ENCODE measurements at places on chromosomes 5 and 9.
A peak's percentile ranks its signal among the peaks of the same experiment; 100 is the strongest.

- no peak for DNase-seq
Measured at GRCh38 chr9:76271755-76272154, 122.5 kb downstream of the RFK start.

DNA sequence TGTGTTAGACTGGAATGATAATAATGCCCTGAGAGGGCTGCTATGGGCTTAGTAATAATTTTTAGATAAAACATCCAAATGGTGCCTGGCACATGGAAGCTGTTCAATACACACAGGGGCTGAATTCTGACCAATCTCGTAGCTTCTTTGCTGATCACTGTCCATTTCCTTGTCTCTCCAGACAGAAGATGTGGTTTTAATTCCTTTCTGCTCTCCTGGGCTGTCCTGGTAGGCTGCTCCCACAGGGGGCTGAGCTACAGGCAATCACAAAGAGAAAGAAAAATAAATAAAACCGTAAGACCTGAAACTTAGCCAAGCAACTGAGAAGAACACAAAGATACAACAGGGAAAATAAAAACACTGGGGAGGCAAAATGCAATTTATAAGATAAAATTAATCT lies 136.5 kb downstream of the CDK5RAP2 start:
- DNase-seq, result no peak

DNA sequence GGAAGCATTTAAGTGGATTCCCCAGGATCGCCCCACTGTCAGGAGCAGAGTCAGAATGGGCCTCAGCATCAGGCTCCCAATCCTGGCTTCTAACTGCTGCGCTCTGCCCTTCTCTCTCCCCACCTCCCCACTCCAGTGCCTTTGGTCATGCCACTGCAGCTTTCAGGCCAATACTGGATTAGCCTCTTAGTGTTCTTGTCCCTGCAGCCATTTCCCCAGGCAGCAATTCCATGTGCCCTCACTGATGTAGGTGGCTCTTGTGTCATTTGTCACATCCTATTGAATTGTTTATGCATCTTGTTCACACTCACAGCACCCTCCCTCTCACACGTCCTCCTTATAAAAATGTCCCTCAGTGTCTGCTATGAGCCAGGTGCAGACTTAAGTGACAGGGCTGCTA lies 544.2 kb upstream of the DAP start:
- no peak for DNase-seq

- no peak for DNase-seq
Measured at GRCh38 chr5:175254155-175254554, 189.8 kb downstream of the DRD1 start.

DNA sequence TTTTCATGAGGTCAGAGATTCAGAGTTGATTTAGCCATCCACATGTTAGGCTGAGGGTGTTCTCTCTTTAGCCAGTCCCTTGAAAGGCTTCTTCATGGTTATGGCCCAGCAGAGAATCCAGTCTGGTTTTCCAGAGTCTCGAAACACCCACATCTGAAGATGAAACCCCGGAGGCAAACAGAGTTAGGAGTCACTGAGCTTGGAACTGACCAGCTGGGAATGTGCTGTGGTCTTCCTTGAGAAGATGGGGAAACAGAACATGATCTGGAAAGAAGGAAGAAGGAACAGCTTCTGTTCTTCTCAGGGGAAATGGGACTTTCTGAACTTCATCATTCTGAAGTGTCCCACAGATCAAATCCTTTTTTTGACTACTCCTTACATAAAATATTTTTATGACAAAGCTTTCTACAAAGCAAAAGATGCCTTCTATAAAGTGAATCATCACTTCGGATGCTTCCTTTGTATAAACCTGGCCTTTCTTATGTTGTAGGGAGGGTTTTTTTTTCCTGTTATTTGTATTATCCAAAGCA lies 45.4 kb downstream of the ZNF618 start:
- DNase-seq, result no peak

DNA sequence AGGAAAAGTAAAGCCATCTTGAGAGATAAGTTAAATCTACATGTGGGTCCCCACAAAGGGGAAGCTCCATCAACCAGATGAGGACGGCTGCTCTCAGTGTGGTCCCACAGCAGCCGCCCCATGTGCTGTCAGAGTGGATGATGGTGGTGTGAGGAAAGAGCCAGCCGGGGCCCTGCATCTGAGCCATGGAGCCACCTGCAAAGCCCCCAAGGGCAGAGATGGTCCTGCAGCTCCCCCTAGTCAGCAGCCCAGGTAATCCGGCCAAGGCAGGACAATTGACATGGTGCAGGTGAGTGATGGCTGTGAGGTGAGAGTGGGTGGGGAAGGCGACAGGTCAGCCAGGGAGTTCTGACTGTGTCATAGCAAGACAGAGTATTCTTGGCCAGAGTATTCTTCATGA lies 458.8 kb downstream of the ICE1 start:
- peak; percentile 23 for DNase-seq

DNA sequence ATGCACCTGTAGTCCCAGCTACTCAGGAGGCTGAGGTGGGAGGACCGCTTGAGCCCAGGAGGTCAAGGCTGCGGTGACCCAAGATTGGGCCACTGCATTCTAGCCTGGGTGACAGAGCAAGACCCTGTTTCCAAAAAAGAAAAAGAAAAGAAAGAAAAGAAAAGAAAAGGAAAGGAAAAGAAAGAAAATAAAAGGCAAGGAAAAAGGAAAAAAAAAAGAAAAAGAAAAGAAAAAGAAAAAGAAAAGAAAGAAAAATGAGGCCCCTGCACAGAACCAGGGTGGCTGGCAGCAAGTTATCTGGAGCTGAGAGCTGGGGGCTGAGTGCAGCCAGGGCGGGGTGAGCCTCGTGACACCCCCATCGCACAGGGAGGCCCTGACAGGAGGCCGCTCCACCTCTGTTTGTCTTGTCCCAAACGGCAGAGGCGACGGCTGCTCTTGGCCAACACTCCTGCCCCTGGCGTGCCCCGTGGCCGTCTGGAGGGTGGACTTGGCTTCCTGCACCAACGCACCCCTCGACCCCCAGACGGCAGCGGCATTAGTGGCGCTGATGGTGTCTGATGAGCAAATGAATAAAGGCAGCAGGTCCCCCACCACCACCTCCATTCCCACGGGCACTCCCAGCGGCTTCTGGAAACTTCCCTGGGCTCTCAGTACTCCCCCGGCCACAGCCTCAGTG lies 16.7 kb downstream of the EXD3 start:
- DNase-seq, result no peak

GRCh38 chr5:148427370-148428042 lies 43.7 kb downstream of the FBXO38 start:
- no peak for DNase-seq

DNA sequence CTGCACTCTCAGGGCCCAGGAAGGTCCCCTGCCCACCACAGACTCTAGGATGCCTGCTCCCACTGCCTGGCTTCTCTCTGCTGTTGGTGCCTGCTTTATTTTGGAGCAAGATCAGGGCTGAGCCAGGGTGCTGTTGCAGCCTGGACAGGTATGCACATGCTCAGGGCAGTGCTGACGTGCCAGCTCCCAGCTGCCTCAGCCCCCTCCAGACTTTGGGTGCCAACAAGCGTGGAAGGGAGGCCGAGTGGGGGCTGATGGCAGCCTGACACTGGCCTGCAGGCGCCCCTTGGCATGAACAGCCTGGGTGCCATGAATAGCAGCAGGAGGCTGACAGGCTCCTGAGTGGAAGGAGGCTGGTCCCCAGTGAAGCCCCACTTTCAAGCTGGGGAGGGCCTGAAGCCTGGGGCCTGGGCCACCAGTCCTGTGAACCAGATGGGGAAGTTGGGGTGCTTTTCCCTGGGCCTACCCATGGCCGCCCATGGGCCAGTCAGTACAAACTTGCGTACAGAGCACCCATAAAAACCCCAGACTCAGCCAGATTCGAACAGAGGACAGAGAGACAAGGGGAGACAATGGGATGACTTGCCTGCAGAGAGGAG lies 6.8 kb downstream of the AMBP start:
- no peak for DNase-seq

DNA sequence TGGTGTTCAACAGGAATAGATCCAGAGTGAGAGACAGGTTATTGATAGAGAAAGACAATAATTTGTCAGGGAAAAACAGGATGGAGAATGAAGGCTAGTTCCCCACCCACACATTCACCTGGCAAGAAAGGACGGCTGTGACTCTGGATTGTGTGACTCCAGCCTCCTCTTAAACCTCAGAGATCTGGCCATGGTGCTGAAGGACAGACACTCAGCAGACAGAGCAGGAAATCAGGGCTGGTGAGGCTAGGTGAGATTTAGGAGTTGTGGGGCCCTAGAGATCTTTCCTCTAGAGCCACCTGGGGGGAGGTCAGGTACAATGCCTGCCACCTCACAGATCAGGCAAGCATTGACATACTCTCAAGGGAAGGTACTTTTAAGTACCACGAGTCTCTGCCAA lies 15.2 kb downstream of the OR1B1 start:
- peak; percentile 6 for DNase-seq

DNA sequence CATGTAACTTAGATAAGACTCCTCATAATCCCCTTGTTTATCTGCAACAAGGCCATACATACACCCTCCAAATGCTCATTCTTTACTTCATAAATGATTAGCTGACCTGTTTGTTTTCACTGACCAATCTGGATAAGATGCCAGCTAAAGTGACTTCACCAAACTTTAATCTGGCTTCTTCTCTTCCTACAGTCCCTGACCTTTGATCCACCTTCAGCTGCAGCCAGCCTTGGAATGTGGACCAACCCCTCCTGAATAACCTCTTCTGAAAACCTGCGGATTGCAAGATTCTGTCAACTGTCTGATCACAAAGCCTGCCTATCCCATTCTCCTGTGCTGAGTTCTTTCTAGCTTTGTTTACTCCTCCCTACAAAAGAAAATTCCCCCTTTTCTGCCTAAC lies 476.8 kb downstream of the LRRC70 start:
- no peak for DNase-seq

- no peak for DNase-seq
Measured at GRCh38 chr9:21015995-21016394, 15.4 kb downstream of the HACD4 start.

GRCh38 chr5:107011605-107012004 lies 659.1 kb downstream of the EFNA5 start:
- no peak for DNase-seq

GRCh38 chr5:6754766-6755165 lies 41.5 kb downstream of the TENT4A start:
- DNase-seq, result no peak

DNA sequence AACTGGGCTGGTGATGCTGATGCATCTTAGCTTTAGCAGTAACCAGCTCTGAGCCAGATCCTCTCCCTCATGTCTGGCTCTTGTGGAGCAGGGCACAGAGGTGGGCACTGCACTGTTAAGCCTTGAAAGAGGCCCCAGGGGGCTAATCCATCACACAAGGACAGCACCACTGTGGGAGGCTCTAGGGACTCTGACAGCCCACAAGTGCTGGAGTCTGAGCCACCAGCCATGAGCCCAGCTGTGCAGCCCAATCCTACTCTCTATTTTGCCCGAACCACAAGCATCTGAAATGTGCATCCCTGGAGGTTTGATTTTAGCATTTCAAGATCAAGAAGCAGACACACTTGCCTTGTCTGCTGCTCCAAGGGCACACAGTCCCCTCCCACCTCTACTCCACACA lies 407.1 kb upstream of the TRPC7 start:
- peak; percentile 22 for DNase-seq

DNA sequence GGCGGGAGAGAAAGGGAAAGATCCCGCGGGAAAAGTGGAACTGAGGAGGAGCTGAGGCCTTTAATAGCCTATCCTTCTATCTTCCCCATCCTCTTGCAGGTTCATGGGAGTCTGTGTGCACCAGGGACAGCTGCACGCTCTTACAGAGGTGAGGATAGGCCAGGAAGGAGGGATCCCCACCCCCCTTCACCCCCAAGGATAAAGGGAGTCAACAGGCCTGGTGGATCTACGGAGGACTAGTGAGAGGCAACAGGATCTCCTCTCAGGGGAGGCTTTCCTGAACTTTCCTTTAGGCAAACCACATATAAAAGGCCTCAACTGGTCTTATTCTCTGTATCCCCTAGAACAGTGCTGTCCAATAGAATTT lies 1.1 kb downstream of the TESK1 start:
- DNase-seq, result no peak

DNA sequence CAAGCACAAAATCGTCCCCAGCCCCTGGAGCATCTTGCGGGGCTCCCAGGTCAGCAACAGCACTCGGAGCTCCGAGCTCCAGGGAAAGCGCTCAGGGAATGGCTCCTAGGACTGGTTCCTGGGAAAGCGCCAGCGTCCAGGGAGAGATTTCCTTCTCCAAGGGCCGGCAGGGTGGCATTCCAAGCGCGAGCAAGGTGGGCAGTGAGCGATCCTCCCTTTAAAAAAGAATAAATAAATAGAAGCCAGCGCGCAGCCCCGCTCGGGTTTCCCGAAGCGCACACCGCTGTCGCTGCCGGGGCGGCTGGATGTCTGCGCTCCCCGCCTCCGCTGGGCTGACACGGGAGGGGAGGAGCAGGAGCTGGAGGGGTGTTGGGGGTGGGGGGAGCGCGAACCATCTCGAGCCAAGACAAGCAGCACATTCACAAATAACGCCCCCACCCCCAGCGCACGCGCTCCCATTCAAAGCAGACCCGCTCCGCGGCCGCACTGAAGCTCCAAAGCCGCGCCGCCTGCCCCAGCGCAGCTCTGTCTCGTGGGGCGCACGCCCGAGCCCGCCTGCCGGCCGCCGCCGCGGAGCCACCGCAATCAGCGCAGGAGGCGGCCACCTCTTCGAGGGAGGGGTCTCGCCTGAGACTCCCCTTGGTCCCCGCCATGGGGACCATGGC lies 327.4 kb downstream of the SH3GL2 start:
- DNase-seq, result peak; percentile 70

DNA sequence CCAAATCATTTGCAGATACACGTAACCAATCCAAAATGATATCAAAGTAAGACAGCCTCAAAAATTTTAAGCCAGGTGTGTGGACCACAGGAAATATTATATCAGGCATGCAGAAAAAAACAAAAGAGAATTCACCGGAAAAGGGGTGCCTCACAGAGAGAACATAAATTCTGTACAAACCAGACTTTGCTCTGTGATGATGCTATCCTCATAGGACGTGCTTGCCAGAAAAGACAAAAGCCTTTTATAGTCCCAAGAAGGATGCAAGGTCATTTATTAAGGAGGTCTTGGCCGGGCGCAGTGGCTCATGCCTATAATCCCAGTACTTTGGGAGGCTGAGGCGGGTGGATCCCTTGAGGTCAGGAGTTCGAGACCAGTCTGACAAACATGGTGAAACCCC lies 16.8 kb upstream of the ATP6V1G1 start:
- no peak for DNase-seq

- DNase-seq, result no peak
Measured at GRCh38 chr5:144451187-144451973, 280.7 kb downstream of the KCTD16 start.

DNA sequence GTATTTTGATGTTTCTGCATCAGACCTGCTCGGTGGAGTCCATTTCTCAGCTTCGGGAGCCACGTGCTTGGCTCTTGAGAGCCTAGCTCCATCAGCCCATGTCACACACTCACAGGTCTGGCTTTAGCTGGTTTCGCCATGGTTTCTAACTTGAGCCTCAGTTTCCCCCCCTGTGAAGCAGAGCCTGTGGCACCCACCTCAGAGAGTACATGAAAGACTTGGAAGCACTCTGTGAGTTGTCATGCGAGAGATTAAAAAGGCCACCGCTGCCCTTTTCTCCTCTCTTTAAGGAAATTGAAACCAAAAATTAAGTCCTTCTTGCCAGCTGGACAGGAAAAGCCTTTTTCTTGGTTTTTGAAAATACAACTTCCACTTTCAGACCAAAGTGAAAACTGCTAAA lies 8.8 kb downstream of the TENT4A start:
- DNase-seq, result no peak

GRCh38 chr5:73367650-73368049 lies 80.9 kb downstream of the FOXD1 start:
- DNase-seq, result no peak

GRCh38 chr5:172834415-172835289 lies 601 bp downstream of the ERGIC1 start:
- peak; percentile 35 for DNase-seq

GRCh38 chr5:10488144-10488543 lies 46.5 kb downstream of the ROPN1L start:
- DNase-seq, result no peak

- DNase-seq, result no peak
Measured at GRCh38 chr5:3362606-3362910, 233.1 kb upstream of the IRX1 start.

Measured in nephron progenitor cell (in vitro differentiated cells).